ENCODE measurements at places on chromosomes 7 and 10.

- no peak for DNase-seq
Observed at GRCh38 chr10:129689671-129690071, 222.6 kb downstream of the MGMT start.

GRCh38 chr10:30820261-30820991, 190.9 kb upstream of the LYZL2 start:
- DNase-seq = no peak

DNA sequence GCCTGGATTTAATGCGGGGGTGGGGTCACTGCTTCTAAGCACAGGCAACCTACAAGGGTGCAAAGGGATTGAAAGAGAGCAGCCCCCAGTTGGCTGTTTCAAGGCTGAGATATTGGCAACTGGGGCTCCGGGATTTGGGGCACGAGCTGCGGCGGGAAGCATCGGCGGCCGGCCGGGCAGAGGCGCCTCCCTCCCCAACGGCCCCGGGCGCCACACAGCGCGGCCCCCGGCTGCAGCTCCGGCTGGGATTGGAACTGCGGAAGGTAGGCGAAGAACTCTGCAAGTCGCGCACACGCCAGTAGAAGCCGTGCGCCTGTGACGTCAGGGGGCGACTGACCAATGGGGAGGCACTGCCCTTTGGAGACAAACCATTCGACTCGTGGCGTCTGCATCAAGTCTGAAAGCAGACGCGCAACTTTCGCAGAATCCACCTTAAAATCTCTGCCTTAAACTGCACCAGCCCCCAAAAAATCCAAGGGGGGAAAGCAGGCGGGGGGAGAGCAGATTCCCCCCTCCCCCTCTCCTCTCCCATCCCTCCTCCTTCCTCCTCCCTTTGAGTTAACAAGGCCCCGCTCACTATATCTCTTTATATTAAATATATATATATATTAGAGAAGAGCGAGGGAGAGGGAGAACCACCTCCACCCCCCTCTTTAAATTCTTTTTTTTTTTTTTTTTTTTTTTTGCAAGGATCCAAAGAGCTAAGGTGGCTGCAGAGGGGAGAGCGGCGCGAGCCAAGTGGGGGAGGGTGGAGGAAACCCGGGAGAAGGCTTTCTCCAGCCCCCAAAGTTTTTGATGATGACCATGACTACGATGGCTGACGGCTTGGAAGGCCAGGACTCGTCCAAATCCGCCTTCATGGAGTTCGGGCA, at the start of gene DLX6:
Gene DLX6 (plus strand): TSS at position 371 of the 872 bp plus-strand sequence. CDS start 425 bp downstream, at position 796.
- DNase-seq = no peak

DNA sequence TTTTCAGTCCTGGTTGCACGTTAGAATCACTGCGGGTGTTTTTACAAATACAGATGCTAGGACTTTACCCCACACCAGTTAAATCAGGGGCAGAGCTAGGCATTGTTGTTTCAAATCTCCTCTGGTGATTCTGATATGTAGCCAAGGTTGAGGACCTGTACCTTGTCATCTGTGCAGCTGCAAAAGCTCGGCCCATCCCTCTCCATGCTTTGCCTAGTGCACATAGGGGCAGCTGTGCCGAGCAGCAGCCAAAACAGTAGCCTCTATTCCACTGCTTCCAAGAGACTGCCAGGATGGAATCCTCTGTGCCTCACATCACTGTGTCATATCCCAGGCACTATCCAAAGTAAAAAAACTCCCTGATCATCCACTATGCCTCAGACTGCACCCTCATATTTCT, 181.3 kb downstream of the CDK14 start:
- DNase-seq = no peak

DNA sequence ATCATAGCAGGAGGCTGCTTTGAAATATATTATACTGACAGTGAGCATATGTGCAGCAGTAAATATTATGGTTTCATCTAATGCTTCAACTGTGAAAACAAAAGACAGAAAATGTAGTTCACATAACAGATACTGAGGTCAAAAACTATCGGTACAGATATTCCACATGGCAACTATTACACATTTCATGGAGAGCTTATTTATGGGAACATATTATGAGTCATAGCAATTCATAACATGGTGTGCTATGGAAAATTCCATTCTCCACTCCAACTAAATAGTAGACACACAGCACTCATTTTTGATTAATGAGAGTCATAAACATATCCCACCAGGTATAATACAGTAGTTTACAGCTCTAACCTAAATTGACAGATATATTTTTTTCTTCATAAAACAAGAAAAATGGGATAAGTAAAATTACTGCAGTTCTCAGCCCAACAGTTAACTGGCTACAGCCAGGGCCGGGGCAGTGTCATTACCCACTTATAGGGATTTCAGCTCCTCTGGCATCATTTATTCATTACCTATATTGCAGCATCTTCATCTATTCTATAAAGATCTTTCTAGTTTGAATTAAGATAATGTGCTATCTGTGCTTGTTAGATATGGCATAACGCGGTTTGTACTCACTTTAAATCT, 475.6 kb upstream of the KLF6 start:
- DNase-seq = no peak

DNA sequence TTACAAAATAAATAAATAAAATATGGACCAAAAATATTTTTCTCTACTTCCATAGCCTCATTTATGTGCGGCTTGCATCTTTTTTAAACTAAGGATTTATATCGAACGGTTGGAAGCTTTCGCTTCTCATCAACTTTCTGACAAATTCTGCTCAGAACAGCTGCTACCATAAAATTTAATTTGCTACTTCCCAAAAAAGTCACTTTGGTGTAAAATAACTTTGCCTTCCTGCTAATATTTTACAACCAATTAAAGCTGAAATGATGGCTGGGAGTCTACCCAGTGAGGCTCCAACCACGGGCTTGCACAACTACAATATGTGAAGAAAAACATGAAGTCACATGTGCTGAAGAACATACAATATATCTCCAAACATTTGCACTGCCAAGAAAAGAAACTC, 253.1 kb upstream of the NEBL start:
- DNase-seq = no peak

GRCh38 chr10:10515479-10516204, 502.0 kb upstream of the CELF2 start:
- no peak for DNase-seq

DNA sequence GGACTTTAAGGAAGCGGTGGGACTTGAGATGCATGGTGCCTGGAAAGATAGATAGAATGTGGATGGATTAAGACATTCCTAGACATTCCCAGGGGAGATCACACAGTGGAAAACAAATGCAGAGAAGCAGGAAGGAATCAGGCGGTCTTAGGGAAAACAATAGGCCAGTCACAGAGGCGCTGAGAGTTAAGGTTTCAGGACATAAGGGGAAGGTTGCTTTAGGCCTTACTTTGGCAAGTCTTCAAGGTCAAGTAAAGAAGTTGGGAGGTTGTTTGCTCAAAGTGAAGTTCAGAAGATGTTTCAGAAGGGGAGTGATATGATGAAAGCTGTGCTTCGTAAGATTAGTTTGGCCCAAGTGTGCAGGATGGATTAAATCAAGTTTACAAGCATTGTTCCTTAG, 109.4 kb downstream of the SUGCT start:
- no peak for DNase-seq

DNA sequence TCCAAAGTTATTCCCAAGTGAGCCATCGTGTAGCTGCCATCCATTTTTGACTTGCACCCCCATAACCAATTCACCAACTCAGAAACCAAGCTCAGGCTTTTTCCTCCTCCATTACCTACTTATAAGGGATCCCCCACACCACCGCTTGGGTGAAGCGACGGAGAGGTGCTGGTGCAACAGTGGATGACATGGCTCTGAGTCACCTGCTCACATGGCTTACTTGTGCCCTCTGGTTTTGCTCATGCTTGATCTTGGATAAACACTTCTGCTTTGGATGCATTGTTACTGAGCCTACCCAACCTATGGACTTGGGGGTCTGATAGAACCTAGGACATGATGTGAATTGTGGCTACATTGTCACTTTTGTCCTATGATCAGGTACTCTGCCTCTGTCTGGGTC, 12.0 kb upstream of the AKR1B1 start:
- no peak for DNase-seq

DNA sequence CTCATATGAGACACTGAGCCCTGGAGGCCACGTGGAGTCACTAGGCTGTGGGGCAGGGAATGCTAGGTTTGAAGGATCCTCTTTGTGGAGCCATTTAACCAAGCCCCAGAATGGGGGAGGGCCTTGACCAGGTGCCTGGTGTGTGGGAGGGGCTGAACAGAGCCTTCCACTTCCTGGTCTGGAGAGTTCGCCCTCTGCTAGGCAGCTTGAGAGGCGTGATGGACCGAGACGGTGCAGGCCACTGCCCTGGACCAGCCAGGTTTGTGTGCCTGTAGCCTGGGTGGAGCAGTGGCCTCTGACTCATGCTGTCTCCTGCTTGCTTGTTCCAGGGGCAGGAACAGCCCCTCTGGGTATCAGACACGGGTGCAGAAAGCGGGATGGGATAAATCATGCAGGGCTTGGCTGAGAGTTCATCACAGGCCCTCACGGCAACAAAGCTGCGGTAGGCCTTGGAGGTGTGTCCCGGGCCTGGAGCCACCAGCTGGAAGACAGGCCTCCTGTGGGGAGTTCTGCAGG, 27.4 kb downstream of the ADAMTS14 start:
- no peak for DNase-seq

DNA sequence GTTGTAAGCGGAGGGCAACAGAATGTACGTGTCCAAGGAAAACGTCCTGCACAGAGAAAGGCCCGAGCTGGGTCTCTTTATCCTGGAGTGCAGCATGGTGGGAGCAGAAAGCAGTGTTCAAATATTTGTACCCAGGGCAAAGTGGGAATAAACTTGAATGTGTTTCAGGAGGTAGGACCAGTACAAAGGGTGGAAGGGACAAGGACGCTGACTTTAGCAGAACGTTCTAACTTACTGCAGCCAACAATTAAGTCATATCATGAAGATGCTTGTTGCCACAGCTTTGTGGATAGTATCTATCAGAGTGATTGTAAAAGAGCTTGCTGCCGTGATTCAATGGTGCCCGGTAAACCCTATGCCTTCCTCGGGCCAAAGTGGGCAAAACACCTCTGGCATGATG, 30.5 kb upstream of the ZC3HAV1L start:
- DNase-seq = no peak

GRCh38 chr7:154905146-154905545, 97.8 kb downstream of the PAXIP1 start:
- DNase-seq = no peak

GRCh38 chr10:24456322-24456721, 247.4 kb downstream of the KIAA1217 start:
- DNase-seq = no peak

DNA sequence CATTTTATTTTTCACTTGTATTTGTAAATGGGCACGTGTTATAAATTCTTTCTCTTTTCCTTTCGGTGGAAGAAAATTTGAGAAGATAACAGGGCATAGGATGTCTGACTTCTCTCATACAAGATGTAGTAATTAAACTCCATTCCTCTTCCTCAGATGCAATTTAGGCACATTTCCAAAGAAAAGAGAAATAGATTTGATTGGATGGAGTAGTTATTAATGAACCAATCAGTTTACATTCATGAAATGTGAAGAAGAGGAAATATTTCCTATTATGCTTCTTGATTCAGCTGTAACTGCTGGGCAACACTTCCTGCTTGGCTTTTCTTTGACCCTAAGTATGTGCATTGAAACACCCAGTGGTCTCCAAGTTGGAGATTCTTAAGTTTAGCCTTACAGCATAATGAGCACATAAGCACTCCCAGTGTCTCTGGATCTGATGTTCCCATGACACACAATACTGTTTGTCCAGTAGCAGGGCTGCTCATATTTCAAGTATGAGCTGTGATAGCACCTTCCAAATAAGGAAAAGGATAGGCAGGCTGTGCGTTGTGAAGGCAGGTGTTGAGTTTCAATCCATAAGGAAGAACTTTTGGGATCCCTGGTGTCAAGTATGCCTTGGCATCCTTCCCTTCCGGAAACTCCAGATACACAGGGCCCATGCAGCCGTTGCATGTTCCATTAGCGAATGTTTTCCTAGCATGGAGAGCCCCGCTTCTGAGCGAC, 33.4 kb upstream of the COBL start:
- DNase-seq = no peak

- DNase-seq = no peak
Observed at GRCh38 chr10:9166770-9167169, 1112.3 kb downstream of the GATA3 start.

Data from natural killer cell (primary cell).